Purkinje cell (primary cell): ENCODE measurements at places on chromosomes 4 and X. TPM values are rescaled to one million over a fixed set of nuclear protein-coding genes. Genes with fewer than 3 reads are reported as not detected.

ATP6AP2 gene
- 558 and 634 TPM in 2 replicates for polyA plus RNA-seq

SH2D1A gene
- polyA plus RNA-seq = not detected in 2 replicates

SYTL4 gene
- polyA plus RNA-seq = 1.0 and 2.0 TPM in 2 replicates

TCEAL5 gene
- 8.7 and 28.3 TPM in 2 replicates for polyA plus RNA-seq

DDX60 gene
- polyA plus RNA-seq = 1.6 and 4.7 TPM in 2 replicates

MAB21L2 gene
- not detected in 2 replicates for polyA plus RNA-seq

TCEAL6 gene
- 8.2 and 28.3 TPM in 2 replicates for polyA plus RNA-seq

CWH43 gene
- 2.9 TPM in 1 of 2 replicates, not detected in the other for polyA plus RNA-seq

FAM149A gene
- 3.6 and 11.1 TPM in 2 replicates for polyA plus RNA-seq

OPRPN gene
- polyA plus RNA-seq = not detected in 2 replicates

SPANXN4 gene
- polyA plus RNA-seq = not detected in 2 replicates

SAGE1 gene
- polyA plus RNA-seq = not detected in 2 replicates

PNMA5 gene
- 0.32 TPM in 1 of 2 replicates, not detected in the other for polyA plus RNA-seq

GPR50 gene
- not detected in 2 replicates for polyA plus RNA-seq

GAGE10 gene
- not detected in 2 replicates for polyA plus RNA-seq

RTL3 gene
- polyA plus RNA-seq = not detected in 2 replicates

AKAP4 gene
- not detected in 2 replicates for polyA plus RNA-seq

ZFP42 gene
- not detected in 2 replicates for polyA plus RNA-seq

KCTD8 gene
- polyA plus RNA-seq = 262 and 310 TPM in 2 replicates

CSN1S1 gene
- not detected in 2 replicates for polyA plus RNA-seq

NR0B1 gene
- polyA plus RNA-seq = 0.35 TPM in 1 of 2 replicates, not detected in the other

EDA gene
- polyA plus RNA-seq = 0.52 and 3.0 TPM in 2 replicates

TNIP3 gene
- 0.16 and 0.73 TPM in 2 replicates for polyA plus RNA-seq

CHIC2 gene
- 6.9 and 10.3 TPM in 2 replicates for polyA plus RNA-seq

NUP62CL gene
- 2.2 and 3.8 TPM in 2 replicates for polyA plus RNA-seq

XAGE2 gene
- polyA plus RNA-seq = not detected in 2 replicates

PABPC1L2B gene
- polyA plus RNA-seq = 4.0 TPM in 1 of 2 replicates, not detected in the other

GLRA2 gene
- polyA plus RNA-seq = 0.18 and 0.97 TPM in 2 replicates

IL1RAPL1 gene
- polyA plus RNA-seq = 26.5 and 27.3 TPM in 2 replicates

FGF16 gene
- not detected in 2 replicates for polyA plus RNA-seq

PARM1 gene
- polyA plus RNA-seq = 6.5 and 9.5 TPM in 2 replicates

PWWP3B gene
- 3.8 TPM in 1 of 2 replicates, not detected in the other for polyA plus RNA-seq

RAB40AL gene
- polyA plus RNA-seq = not detected in 2 replicates

MGARP gene
- polyA plus RNA-seq = 0.77 and 9.5 TPM in 2 replicates

IGSF1 gene
- not detected in 2 replicates for polyA plus RNA-seq

USP17L15 gene
- polyA plus RNA-seq = not detected in 2 replicates

AFF2 gene
- 5.5 and 6.3 TPM in 2 replicates for polyA plus RNA-seq

EXOC1L gene
- polyA plus RNA-seq = 4.1 TPM in 1 of 2 replicates, not detected in the other

VSIG4 gene
- not detected in 2 replicates for polyA plus RNA-seq

CT45A1 gene
- not detected in 2 replicates for polyA plus RNA-seq

STARD8 gene
- 0.06 and 0.32 TPM in 2 replicates for polyA plus RNA-seq
